Ovary (tissue), 10 donors: ENCODE measurements at places on chromosomes 2 and 18. TPM values are rescaled to one million over a fixed set of nuclear protein-coding genes. Genes with fewer than 3 reads are reported as not detected.

Gene GPR75
- total RNA-seq: 2.8 TPM

Gene GRB14
- total RNA-seq: 4.5 TPM

Gene CAMKMT
- 10.1 TPM for total RNA-seq

Gene ERBB4
- 8.2 TPM for total RNA-seq

Gene ANKAR
- 17.9 TPM for total RNA-seq

Gene ITGB1BP1
- 77.8 TPM for total RNA-seq

Gene AQP12B
- total RNA-seq: 0.18 TPM

Gene PLGLB2
- total RNA-seq: 0.83 TPM

Gene ATOH8
- 37.7 TPM for total RNA-seq

Gene TNP1
- total RNA-seq: not detected

Gene CBLN2
- not detected for total RNA-seq
